ENCODE measurements at places on chromosomes 2 and 18.

DNA sequence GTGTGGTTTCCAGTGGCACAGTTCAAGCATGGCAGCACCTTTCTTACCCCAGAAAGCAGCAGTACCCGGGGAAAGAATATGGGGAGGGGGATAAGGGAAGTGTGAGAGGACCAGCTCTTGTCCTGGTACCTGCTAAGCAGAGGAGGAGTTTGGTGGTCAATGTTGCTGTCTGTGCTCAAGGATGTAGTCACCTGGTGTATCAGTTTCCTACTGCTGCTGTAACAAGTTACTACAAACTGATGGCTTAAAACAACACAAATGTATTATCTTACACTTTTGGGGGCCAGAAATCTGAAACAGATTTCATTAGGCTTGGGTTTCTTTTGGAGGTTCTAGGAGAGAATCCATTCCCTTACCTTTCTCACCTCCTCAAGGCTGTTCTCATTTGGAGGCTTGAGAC, 77.5 kb downstream of the VSNL1 start:
- no peak for DNase-seq

DNA sequence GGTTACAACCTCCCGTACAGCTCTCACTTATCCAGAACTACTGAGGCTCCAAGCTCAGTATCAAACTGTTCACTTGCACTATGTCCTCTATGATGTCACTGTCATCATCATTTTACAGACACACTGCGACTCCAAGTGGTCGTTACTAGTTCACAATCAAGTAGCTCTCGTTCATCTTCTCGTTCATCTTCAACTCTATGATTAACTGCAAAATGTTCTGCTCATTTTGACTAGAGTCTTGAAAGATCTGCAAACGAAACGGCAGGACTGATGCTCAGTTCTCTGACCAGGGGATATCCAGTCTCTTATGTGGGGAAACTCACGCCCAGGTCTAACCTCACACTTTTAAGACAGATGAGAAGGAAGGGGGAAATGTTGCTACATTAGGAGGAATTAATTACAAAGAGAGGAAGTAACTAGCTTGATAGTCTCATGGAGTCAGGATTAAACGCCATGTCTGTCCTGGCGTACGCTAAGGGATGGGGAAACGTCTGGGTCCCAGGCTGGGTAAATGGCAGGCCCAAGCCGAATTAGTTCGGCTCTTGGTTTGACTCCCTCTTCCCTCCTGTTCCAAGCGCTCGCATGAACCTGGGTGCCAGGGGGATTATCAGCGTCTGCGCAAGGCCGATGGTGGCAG, 794 bp upstream of the CHCHD5 start:
- no peak for DNase-seq

GRCh38 chr2:150909613-150910012, 352.1 kb downstream of the RBM43 start:
- no peak for DNase-seq

DNA sequence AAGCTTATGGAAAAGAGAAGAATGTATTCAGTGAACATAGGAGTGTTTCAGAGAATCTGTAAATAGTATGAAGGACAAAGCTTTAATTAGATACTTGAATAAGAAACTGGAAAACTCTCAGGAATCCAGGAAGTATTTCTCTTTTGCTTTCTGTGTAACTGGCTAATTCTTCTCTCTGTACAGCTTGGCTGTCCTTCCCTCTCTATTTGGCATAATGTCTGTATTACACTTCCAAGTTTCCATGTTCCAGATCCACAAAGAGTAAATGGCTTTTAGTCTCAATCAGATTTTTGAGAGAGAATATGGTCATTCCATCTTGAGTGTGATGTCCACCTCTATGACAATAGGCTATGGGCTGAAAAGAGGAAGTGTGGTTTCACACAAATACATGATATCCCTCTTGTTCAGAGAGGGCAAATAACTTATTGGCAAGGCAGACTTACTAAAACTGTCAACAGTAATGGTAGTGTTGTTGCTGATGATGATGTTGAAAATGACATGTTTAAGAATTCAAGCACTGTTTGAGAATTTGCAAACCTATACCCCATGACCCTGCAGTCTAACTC, 129.2 kb upstream of the ERBB4 start:
- DNase-seq: peak; percentile 6

DNA sequence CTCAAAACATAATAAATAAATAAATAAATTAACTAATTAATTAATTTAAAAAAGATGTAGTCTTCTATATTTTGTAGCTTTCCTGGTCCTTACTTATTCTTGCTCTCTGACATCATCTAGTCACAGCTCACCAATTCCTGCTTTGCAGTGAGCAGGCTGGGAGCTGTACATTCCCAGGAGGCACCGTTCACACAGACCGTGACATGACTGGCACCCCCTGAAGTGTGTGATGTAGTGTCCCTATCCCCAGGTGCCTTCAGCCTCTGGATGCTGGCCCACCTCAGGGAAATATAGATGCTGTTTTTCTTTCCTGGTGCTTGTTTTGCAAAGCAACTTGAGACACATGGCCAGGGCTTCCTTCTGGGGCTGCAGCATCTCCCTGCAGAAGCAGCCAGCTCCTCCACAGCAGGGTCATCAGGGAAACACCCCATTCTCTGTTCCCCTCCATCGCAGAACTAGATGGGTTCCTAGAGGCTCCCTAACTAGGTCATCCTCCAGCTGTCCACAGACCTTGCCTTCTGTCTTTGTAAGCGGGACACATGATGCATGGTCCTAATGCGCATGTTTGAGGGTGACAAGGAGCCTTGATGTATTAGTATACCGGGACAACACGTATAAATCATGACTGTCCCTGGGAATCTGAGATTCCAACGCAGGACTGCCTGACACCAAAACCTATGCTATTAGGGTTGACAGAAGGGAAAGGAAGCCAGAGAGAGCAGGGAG, 76.4 kb downstream of the RHOB start:
- no peak for DNase-seq

DNA sequence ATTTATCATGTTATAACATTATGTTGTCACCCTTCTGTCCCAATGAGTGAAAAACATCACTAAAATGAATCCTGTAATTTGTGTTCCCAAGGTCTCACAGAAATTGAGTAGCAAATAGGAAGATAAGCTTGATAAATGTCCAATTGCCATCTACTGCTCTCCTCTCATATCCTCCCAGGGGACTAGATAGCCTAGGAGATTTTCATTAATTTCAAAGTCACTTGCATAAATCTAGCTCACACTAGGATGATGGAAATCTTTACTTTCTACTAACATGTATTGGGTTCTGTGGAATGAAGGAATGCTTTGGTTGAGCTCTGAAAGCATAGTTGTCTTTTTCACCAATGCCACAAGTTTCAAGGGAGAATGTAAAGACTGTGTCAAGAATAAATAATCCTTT, 605.5 kb upstream of the CDH7 start:
- no peak for DNase-seq

DNA sequence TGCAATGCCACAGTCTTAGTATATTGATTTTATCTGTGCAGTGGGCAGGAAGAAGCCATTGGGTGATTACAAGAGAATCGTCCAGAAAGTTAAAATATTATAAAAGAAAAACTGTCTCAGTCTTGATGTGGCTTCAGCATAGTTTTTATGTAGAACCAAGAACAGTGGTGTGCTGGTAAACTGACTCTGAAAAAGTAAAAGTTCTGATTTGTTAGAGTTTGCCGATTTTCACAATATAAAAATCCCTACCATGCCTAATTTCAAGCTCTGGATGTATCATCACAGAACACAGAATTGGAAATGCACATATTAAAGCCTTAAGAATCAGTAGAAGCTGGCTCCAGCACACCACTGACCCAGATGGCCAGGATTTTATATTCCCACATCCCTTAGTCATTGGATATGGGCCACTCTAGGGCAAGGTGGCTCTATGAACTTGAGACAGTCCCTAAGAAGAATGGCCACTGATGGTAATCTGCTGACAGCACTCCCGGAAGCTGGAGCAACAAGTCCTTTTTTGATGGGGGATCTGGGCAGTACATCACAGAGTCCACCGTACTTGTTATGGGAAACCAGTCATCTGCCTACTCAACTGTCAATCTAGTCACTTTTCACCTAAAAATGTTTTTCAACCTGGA, 9.3 kb upstream of the PLEKHM3 start:
- no peak for DNase-seq

GRCh38 chr2:74199275-74199701, 873 bp downstream of the MTHFD2 start:
- DNase-seq: no peak

DNA sequence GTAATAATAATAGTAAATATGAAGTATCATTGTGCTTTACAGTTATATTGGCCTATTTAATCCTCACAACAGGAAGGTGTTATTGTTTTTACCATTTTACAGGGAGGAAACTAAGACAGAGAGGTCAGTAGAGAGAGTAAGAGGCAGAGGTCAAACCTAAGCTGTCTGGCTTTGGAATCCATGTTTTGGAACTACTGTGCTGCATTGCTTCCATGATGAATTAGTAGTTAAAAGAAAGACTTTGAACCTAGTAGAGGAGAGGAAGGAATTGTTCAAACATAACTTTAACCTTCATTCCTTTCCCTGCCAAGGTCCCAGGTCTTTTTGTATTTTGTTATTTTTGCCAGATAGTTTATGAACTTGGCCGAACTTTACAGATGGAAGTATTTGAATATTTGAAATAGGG, 80.9 kb downstream of the PHLPP1 start:
- DNase-seq: no peak

GRCh38 chr2:113185664-113186432, 12.1 kb downstream of the PSD4 start:
- DNase-seq: no peak

DNA sequence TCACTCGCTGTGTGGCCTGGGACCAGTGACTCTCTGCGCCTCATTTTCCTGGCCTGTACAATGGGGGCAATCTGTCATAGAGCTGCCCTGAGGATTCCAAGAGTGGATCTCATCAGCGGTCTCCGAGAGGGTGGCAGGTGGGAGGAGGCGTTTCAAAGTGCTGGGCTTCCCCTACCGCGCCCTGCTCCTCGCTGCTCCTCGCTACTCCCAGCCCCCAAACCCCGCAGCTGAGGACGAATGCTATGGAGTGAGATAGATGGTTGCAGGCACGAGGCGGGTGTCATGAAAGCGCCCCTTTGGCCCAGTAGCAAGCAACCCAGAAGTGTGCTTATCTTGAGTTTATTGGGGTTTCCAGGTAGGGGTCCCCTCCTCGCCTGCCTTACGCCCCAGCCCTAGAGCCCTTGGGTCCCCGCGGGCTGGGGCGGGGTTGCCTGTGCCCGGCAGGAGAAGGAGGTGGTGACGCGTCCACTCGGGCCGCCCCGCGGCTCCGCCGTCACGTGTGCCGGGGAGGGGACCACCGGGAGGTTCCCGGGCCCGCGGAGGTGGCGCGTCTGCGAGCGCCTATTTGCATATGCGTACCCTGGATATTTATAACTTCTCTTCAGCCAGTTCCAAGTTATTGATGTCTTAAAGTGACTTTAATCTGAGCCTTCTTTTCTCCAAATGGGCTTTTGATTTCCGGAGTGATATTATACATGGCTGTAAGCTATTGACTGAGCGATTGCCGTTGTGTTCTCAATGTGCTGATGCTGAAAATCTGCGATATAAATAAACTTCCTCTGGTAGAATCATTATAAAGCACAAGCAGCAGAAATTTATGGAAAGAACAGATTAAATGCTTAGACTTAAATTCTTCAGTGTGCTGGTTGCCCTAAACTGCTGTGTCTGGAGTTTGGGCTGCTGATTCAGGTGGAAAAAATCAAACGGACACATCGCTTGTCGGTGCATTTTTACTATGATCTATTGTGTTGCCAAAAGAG, 263.7 kb downstream of the ATAD2B start:
- no peak for DNase-seq

GRCh38 chr2:98252038-98252773, 94.0 kb upstream of the CNGA3 start:
- no peak for DNase-seq

DNA sequence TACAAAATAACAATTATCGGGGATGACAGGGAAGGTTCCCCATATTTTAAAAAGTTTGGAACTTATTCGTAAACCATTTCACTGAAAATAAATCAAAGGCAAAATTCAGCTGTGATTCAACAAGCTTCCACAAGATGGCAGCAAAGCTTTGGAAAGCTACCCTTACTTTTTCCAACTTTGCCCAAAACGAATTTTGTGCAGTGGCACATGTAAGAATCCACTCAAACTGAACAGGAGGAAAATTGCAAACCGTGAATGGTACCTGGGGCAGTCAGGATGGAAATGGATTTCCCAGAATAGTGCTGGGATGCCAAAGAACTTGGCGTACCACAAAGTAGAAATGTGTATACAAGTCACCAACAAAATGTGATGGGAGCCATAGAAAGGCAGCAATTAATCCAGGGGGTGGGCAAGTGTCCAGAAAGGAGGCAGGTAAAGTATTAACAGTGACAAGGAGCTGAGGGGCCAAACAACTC, 10.7 kb downstream of the RPL31 start:
- peak; percentile 31 for DNase-seq

- no peak for DNase-seq
Observed at GRCh38 chr2:5854797-5855196, 162.6 kb downstream of the SOX11 start.

- no peak for DNase-seq
Observed at GRCh38 chr2:54258166-54258565, 2.1 kb upstream of the TSPYL6 start.

GRCh38 chr2:236568068-236568921, 1.3 kb upstream of the ACKR3 start:
- DNase-seq: peak; percentile 44

GRCh38 chr2:176554101-176555048, 285.1 kb downstream of the MTX2 start:
- peak; percentile 87 for DNase-seq

DNA sequence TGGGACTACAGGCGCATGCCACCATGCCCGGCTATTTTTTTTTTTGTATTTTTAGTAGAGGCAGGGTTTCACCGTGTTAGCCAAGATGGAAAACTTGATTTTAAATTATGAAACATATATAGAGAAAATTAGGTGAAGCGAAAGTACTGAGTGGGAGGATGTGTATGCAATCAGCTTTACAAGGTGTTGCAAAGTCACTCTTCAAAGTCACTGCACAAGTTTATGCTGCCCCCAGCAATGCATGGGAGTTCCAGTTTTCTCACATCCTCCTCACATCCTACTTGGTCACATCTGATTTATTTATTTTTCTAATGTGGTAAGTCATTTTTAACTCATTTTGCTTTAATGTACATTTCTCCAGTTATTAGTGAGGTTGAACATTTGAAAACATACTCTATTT, 49.2 kb upstream of the CHN1 start:
- no peak for DNase-seq

- DNase-seq: no peak
Observed at GRCh38 chr18:72720116-72720515, 147.7 kb downstream of the NETO1 start.

DNA sequence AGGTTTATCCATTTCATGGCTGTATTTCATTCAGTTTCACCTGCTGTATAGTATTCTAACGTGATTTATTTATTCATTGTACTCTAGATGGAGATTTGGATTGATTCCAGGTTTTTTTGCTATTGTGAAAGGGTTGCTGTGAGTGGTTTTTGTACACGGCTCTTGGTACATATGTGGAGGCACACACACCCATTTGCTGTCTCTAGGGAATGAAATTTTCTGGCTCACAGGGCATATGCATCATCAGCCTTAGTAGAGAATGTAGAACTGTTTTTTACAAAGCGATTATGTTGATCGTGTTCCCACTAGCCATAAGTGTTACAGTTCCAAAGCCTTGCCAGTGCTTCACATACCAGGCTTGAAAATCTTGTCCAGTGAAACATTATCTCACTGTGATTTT, 5.1 kb downstream of the SPTBN1 start:
- peak; percentile 26 for DNase-seq

Data from muscle of back (tissue), 13 donors.